ENCODE measurements at places on chromosomes 12 and 14. TPM values are rescaled to one million over a fixed set of nuclear protein-coding genes. Genes with fewer than 3 reads are reported as not detected.
A peak's percentile ranks its signal among the peaks of the same experiment; 100 is the strongest.

Gene PLEKHG7
- not detected for polyA plus RNA-seq

GRCh38 chr12:68521848-68522502 lies 88.7 kb upstream of the RAP1B start:
- H3K36me3 ChIP-seq, result no peaks in the 10 kb centered on the region
- H3K4me3 ChIP-seq, result peak overlapping the region; percentile 63
- H3K27ac ChIP-seq, result peak overlapping the region; percentile 95
- peaks cover 18% of the 10 kb centered on the region for H3K4me1 ChIP-seq
- H3K27me3 ChIP-seq, result no peaks in the 10 kb centered on the region

DNA sequence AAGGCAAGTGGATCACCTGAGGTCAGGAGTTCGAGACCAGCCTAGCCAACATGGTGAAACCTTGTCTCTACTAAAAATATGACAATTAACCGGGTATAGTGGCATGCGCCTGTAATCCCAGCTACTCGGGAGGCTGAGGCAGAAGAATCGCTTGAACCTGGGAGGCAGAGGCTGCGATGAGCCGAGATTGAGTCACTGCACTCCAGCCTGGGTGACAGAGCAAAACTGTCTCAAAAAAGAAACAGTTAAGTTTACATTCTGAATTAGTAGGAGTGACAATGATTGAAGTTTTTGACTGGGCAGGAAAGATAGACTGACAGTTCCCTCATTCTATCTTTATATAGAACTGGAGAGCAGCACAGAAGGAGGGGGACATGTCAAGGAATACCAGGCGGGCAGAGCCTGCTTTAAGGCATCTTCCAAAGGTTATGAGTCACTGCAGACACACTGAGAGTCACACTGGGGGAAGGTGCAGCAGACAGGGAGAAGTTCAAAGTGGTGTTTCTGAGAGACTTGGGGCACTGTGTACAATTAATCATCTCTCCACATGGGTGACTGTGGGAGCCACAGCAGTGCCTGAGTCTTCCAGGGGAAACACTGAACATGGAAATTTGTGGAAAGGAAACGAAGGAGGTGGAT lies 42.8 kb upstream of the RNASE3 start:
- no peaks in the 10 kb centered on the region for H3K36me3 ChIP-seq
- no peaks in the 10 kb centered on the region for H3K27me3 ChIP-seq
- H3K27ac ChIP-seq, result no peak overlapping the region

GRCh38 chr14:41297576-41298327 lies 308.9 kb upstream of the LRFN5 start:
- H3K4me3 ChIP-seq, result no peak overlapping the region
- H3K36me3 ChIP-seq, result no peaks in the 10 kb centered on the region
- no peaks in the 10 kb centered on the region for H3K4me1 ChIP-seq
- DNase-seq, result peak; percentile 16

DNA sequence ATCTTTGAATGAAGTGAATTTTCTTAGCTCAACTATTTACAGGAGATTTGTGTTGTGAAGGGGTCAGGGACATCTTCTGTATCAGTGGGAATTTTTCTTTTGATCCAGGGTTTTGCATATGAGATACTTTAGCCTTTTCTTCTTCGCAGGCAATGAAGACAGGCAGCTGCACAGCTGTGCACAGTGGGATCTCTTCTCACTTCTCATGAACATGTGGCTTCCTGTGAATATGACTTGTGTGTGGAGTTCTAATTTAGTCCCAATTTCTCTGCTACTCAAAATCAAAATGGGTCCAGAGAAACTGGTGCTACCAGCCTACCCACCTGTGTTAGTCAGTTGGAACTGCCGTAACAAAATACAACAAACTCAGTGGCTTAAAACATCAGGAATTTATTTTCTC lies 37.8 kb downstream of the ARF6 start:
- H3K27me3 ChIP-seq, result no peaks in the 10 kb centered on the region
- H3K27ac ChIP-seq, result no peak overlapping the region

DNA sequence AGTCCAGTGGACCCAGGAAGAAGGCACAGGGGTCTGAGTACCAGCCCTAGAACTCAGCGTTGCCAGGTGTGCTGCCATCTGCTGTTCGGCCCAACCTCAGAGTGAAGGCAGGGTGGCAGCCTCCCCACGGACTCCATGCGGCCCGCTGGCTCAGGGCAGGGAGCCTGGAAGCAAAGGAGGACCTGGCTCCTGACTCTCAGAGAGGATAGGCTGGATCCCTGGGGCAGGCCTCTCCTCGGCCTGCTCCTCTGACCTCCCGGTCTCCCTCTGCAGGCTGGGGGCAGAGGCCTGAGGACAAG lies 10.1 kb downstream of the MCRS1 start:
- no peak overlapping the region for H3K27ac ChIP-seq
- no peak for DNase-seq
- no peaks in the 10 kb centered on the region for H3K27me3 ChIP-seq
- peaks cover 2% of the 10 kb centered on the region for H3K36me3 ChIP-seq
- no peaks in the 10 kb centered on the region for H3K4me1 ChIP-seq

Gene SLCO1C1
- polyA plus RNA-seq, result not detected

DNA sequence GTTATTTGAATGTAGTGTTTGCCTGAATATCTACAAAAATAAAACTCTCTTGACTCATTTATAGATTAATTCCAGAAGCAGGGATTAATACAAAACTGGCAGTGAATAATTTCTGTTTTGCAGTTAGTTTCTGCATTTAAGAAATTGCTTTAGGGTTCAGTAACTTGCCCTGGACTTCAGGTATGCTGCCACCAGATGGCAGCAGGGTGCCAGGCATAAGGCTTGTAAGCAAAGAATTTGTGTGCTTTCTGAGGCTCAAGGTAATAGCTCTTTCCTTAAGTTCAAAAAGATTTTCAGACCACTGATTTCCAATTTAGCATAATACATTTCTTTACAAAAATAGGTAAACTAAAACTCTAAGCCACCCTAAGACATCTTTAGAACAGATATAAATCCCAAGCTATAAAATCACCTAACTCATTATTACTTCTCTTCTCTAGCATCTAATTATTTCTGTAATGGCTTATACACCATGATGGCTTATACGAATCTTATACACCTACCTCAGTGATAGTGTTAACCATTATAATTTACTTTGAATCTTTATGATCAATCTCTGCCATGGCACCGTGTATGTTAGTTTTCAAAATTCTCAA lies 398.3 kb downstream of the APAF1 start:
- H3K4me3 ChIP-seq, result no peak overlapping the region
- DNase-seq, result peak; percentile 69
- no peaks in the 10 kb centered on the region for H3K36me3 ChIP-seq
- no peaks in the 10 kb centered on the region for H3K4me1 ChIP-seq
- H3K27me3 ChIP-seq, result no peaks in the 10 kb centered on the region
- H3K27ac ChIP-seq, result no peak overlapping the region

Gene SERPINA10
- not detected for polyA plus RNA-seq

Measured in GM23248 (cell line).